ENCODE measurements at places on chromosomes 13 and 19. TPM values are rescaled to one million over a fixed set of nuclear protein-coding genes. Genes with fewer than 3 reads are reported as not detected.

DNA sequence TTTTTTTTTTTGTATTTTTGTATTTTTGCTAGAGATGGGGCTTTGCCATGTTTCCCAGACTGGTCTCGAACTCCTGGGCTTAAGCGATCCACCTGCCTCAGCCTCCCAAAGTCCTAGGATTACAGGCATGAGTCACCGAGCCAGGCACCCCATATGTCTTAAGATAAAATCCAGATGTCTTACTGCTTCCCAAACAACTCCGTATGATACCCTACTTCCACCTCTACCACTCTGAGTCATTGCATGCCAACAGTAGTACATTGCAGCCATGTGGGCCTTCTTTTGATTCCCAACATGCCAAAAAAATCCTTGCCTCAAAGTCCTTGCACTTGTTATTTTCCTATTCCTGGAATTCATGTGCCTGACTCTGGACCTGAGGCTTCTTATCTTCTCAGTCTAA is 799.2 kb downstream of the GPC5 start:
- H3K27ac ChIP-seq, result no peak overlapping the region
- no peaks in the 10 kb centered on the region for H3K4me1 ChIP-seq
- DNase-seq, result no peak
- H3K4me3 ChIP-seq, result no peak overlapping the region
- no peaks in the 10 kb centered on the region for H3K27me3 ChIP-seq

GRCh38 chr19:19105365-19106055 is 32.8 kb downstream of the TMEM161A start:
- no peak for DNase-seq
- no peak overlapping the region for H3K27ac ChIP-seq

DNA sequence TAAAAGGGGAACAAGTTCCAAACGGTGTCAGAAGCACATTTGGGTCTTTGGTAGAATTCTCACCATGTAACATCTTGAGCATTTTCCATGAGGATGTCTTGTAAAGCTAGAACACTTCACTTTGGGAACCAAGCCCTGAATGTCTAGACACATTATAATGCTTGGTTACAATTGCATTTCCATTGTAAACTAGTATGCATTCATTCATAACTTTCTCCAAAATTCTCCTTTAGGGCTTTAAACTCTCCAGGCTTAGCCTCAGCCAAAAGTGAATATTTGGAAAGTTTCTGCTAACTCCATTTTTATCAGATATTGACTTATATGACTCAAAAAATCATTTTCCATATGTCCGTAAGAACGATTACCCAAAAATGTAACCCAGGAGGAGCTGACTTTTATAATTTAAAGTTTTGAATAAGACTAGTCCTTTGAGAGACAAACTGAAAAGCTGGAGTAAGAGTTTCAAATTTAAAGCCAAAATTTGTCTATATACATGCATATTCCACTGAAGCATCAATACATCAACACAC is 1170.4 kb downstream of the EFNB2 start:
- no peaks in the 10 kb centered on the region for H3K36me3 ChIP-seq
- H3K4me1 ChIP-seq, result no peaks in the 10 kb centered on the region
- H3K27me3 ChIP-seq, result no peaks in the 10 kb centered on the region
- H3K27ac ChIP-seq, result no peak overlapping the region

DNA sequence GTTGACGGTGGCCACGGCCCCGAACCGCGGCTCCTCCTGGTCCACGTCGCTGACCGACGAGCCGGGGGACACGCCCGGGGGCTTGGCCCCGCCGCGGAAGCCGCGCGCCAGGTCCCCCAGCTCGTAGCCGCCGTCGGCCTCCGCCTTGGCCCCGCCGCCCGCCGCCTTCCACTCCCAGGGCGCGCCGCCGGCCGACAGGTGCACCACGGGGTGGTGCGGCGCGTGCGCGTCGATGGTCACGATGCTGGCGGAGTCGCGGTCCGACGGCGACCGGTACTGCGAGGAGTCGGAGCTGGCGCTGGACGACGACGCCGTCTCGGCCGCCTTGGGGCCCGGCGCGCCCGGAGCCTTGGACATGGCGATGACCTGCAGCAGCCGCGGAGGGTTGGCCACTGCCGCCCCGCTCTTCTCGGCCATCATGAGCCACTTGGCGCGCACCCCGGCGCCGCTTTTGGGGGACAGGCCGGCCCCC is 9.0 kb downstream of the PLPPR3 start:
- peaks cover 55% of the 10 kb centered on the region for H3K36me3 ChIP-seq
- no peaks in the 10 kb centered on the region for H3K27me3 ChIP-seq
- no peak for DNase-seq
- no peak overlapping the region for H3K27ac ChIP-seq
- no peak overlapping the region for H3K4me3 ChIP-seq

DNA sequence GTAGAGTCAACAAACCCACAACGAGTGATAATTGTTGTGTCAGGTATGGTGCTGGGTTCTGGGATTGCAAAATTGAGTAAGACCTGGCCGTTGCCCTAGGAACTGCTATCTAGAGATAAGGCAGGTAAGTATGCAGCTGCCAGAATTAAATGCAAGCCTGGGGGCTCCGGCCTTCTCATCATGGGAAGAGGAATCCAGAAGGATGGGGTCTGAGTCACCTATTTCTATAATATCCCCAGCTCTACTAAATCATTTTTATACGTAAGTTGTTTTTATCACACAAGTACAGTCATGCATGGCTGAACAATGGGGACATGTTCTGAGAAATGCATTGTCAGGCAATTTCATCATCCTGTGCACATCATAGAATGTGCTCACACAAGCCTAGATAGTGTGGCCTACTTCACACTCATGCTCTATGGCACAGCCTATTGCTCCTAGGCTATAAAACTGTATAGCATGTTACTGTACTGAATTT is 203.0 kb downstream of the KLF5 start:
- H3K4me1 ChIP-seq, result peaks cover 3% of the 10 kb centered on the region
- no peaks in the 10 kb centered on the region for H3K36me3 ChIP-seq
- no peak for DNase-seq
- H3K27me3 ChIP-seq, result peaks cover 2% of the 10 kb centered on the region

HIPK4 gene
- not detected for total RNA-seq

ADGRE3 gene
- not detected for total RNA-seq

DNA sequence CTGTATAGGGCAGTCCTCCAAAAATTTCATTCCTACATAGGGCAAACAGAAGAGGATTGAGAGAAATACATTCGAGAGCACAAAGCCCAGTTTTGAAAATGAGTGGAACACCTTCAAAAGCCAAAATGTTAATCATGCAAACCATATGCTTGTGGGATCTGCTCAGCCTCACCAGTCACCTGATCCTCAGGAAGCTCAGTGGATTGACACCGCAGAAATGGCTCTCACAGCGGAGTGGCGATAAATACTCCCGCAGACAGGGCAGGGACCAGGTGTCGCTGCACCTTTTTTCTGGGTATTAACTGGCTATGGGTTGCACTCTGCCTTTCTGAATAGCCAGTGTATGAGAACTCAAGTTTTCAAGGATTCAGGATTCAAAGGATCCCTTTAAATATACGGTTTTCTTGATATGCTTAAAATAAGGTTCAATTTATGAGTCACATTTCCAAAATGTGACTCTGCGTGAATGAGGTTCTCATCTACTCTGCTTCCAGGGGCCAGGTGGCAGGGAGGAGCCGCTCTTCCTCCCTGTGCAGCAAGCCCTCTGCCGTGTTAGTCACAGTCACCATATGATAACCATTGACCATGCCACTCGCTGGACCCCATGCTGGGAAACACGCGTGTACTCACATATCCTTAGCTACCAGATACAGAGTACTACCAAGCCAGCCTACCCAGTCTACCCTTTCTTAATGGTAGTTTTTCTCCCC is 18.3 kb upstream of the DHRS12 start:
- DNase-seq, result no peak
- H3K27ac ChIP-seq, result peak overlapping the region; percentile 79
- H3K4me3 ChIP-seq, result peak overlapping the region; percentile 76
- no peaks in the 10 kb centered on the region for H3K36me3 ChIP-seq
- H3K27me3 ChIP-seq, result peaks cover 3% of the 10 kb centered on the region

LRP3 gene
- 0.23 TPM for total RNA-seq

DNA sequence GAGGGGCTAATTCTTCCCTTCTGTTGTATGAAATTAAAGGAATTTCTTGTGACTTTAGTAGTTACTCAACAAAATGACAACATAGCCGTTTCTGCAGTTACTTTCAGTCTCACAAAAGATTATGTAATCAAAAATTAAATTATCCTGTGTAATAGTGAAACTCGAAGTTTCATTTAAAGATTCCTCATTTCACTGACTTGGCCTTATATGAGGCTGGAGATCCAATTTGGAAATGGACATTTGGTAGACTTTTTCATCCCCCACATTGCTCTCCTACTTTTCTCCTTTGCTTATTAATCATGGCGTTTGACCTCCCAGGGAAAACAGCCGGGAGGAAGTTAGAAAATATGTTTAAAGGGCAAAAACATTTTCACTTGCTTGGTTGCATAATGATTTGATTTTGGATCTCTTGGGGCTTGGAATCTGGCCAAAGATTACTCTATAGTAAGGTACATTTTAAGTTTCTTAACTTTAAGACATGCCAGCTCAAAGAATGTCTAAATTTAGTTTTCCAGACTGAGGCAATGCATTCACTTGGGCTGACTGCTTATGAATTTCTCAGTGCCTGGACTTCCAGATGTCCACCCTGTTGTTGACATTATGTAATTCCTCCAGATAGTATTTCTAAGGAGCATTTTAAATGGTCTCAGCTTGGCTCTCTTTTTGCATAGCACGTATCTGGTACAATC is 1364.9 kb upstream of the MIR17HG start:
- H3K27ac ChIP-seq, result no peak overlapping the region
- DNase-seq, result no peak
- H3K4me3 ChIP-seq, result no peak overlapping the region
- no peaks in the 10 kb centered on the region for H3K4me1 ChIP-seq

NAT14 gene
- total RNA-seq, result 21.7 TPM

- peaks cover 38% of the 10 kb centered on the region for H3K4me1 ChIP-seq
- H3K27ac ChIP-seq, result no peak overlapping the region
- no peak for DNase-seq
- peak overlapping the region; percentile 56 for H3K4me3 ChIP-seq
- H3K27me3 ChIP-seq, result no peaks in the 10 kb centered on the region
These were observed 4.9 kb downstream of the ERCC1 start for GRCh38 chr19:45418802-45419201.

MARCHF2 gene
- 7.9 TPM for total RNA-seq

GRCh38 chr19:40690693-40691420 is 406 bp upstream of the NUMBL start:
- peak overlapping the region; percentile 91 for H3K4me3 ChIP-seq
- H3K4me1 ChIP-seq, result peaks cover 4% of the 10 kb centered on the region
- peak; percentile 95 for DNase-seq
- H3K36me3 ChIP-seq, result peaks cover 11% of the 10 kb centered on the region
- H3K27ac ChIP-seq, result peak overlapping the region; percentile 94
- no peaks in the 10 kb centered on the region for H3K27me3 ChIP-seq

GRCh38 chr13:75691183-75691582 is 55.1 kb downstream of the LMO7 start:
- no peak overlapping the region for H3K4me3 ChIP-seq
- H3K4me1 ChIP-seq, result no peaks in the 10 kb centered on the region
- DNase-seq, result no peak
- H3K27me3 ChIP-seq, result no peaks in the 10 kb centered on the region

DNA sequence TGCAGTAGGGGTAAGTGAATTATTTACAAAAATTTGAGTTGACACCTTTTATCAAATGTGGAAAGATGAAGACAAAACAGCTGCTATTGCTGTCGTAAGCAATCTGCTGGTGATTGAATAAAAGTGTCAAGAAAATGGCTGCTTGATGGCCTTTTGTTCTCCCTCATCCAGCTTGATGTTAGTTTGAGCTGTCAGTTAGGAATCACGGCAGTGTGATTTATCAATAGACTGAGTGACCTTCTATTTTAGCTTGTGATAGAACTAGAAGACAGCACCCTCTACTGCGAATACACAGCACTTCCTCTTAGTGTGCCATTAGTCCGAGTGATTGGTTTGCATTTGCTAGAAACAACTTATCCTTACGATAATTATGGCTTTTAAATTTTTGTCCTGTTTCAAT is 76.3 kb downstream of the MZT1 start:
- no peaks in the 10 kb centered on the region for H3K36me3 ChIP-seq
- H3K4me1 ChIP-seq, result no peaks in the 10 kb centered on the region
- peaks cover 24% of the 10 kb centered on the region for H3K27me3 ChIP-seq
- no peak overlapping the region for H3K4me3 ChIP-seq
- H3K27ac ChIP-seq, result no peak overlapping the region

- no peaks in the 10 kb centered on the region for H3K36me3 ChIP-seq
- no peaks in the 10 kb centered on the region for H3K27me3 ChIP-seq
- H3K27ac ChIP-seq, result no peak overlapping the region
These were observed 62.2 kb upstream of the NBEA start for GRCh38 chr13:34879851-34880250.

DNA sequence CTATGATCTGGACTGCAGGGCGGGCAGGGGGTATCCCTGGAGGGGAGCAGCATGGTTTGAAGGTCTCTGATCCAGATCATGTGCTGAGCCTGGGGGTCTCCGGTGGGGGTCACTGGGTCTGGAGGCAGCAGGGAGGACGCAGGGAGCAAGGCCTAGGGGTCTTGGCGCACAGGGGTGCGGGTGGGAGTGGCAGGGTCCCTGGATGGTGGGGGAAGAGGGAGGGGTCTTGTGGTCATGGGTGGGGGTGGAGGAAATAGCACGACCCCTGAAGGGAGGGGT is 1.9 kb downstream of the BTBD2 start:
- peak overlapping the region; percentile 48 for H3K27ac ChIP-seq
- H3K36me3 ChIP-seq, result peaks cover 6% of the 10 kb centered on the region
- no peak for DNase-seq
- H3K4me1 ChIP-seq, result peaks cover 4% of the 10 kb centered on the region
- no peaks in the 10 kb centered on the region for H3K27me3 ChIP-seq
- peak overlapping the region; percentile 72 for H3K4me3 ChIP-seq

DNA sequence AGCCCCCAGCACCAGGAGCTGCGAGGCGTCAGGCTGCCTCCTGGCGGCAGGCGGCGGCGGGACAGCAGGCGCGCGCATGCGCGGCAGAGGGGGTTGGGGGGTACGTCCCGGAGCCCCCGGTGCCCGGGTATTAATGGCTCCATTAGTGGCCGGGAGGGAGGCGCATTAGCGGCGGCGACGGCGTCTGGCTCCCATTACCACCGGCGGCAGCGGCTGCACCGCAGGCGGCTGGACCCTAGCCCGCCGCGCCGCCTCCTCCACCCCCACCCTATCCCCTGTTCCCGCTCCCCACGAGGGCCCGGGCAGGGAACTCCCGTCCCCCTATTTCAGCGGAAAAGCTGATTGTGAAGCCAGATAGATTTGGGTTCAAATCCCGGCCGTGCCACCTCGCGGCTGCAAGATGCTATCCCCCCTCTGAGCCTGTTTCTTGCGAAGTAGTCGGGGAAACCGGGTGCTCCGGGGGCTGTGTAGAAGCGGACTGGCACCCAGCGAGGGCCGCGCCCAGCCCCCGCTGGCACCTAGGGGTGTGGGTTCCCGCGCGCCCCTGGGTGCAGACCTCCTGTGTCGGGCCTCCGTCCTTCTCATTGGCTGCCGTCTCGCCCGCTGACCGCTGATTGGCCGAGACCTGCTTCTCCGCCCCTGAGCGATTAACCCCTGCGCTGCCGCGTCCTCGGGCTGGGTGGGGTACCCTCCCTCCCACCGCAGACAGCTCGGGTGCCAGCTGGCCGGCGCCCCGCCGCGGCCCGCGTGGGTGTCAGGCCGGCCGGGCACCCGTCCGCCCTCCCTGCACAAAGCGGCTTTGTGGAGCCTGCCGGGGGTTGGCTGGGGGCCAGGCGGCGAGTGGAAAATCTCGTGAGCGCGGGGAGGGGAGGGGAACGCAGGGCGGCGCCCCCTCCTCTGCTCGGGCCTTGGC is 11.1 kb downstream of the CIC start:
- H3K4me3 ChIP-seq, result no peak overlapping the region
- H3K27ac ChIP-seq, result peak overlapping the region; percentile 90
- peak; percentile 97 for DNase-seq
- no peaks in the 10 kb centered on the region for H3K27me3 ChIP-seq
- H3K4me1 ChIP-seq, result peaks cover 48% of the 10 kb centered on the region
- peaks cover 14% of the 10 kb centered on the region for H3K36me3 ChIP-seq
